Endodermal cell (in vitro differentiated cells): ENCODE measurements at places on chromosomes 6 and 20. TPM values are rescaled to one million over a fixed set of nuclear protein-coding genes. Genes with fewer than 3 reads are reported as not detected.

GRCh38 chr6:32529697-32530430, at the start of gene HLA-DRB5:
Gene HLA-DRB5 (minus strand): TSS chr6:32530287. CDS start chr6:32530224, 63 bp downstream.
- no peak within 1 kb of the TSS for H3K27ac ChIP-seq
- H3K4me1 ChIP-seq = no peaks in the 10 kb centered on the region
- DNase-seq = no peak
- no peaks in the 10 kb centered on the region for H3K36me3 ChIP-seq
- H3K4me3 ChIP-seq = no peak within 1 kb of the TSS
- H3K27me3 ChIP-seq = peaks cover 2% of the 10 kb centered on the region

DNA sequence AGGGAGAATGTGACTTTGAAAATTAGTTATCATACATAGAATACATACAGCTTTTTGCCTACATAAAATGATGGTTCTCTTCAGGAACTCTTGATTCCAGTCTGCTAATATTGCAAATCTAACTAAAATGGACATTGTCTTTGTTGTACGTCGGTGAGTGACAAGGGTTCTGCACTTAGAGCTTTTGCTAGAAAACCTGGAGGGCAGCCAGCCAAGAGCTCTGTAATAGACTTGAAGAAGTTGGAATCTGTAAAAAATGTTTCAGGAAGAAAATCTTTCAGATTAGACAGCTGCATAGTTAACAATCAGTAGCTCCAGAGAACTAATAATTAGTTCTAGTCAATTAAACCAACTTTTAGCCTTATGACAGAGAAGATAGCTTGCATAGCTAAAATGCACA, 138.3 kb downstream of the FLRT3 start:
- H3K27me3 ChIP-seq = no peaks in the 10 kb centered on the region
- H3K36me3 ChIP-seq = no peaks in the 10 kb centered on the region
- peak overlapping the region; percentile 30 for H3K27ac ChIP-seq
- H3K4me3 ChIP-seq = no peak overlapping the region
- DNase-seq = no peak

- H3K27ac ChIP-seq = no peak overlapping the region
- H3K4me3 ChIP-seq = no peak overlapping the region
Observed at GRCh38 chr6:36969240-36969691, 14.7 kb downstream of the PI16 start.

- DNase-seq = no peak
- H3K4me3 ChIP-seq = no peak overlapping the region
- H3K36me3 ChIP-seq = no peaks in the 10 kb centered on the region
- no peaks in the 10 kb centered on the region for H3K27me3 ChIP-seq
- no peak overlapping the region for H3K27ac ChIP-seq
Observed at GRCh38 chr6:94272327-94272726, 853.0 kb upstream of the EPHA7 start.

DNA sequence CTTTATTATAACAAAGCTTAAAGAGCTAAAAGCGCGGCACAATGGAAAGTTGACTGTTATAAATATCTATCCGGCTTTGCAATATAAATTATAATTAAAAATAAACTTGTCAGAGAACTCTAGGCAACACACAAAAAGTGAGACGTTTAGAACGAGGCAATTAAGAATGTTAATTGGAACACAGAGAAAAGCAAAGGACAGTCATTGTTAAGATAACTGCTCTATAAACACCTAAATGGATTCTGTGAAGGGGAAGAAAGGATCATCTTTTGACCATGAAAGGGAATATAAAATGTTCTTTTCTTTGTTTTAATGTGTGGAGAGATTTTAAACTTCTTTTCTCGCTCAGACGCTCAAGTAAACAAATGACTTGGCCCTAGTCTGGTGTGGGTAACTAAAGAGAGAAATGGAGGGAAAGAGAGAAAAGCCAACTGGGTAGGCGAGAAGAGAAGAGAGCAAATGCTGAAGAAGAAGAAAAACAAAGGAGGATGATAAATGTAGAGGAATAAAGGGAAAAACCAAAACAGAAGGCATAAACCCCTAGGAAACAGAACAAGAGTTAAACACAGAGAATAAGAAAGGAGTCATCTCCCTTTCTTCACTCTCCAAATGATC, 9.3 kb upstream of the SALL4 start:
- H3K36me3 ChIP-seq = no peaks in the 10 kb centered on the region
- no peak for DNase-seq
- no peak overlapping the region for H3K27ac ChIP-seq

GRCh38 chr20:62400021-62400420, 7.1 kb downstream of the CABLES2 start:
- H3K27ac ChIP-seq = no peak overlapping the region
- no peaks in the 10 kb centered on the region for H3K4me1 ChIP-seq
- H3K4me3 ChIP-seq = no peak overlapping the region
- no peaks in the 10 kb centered on the region for H3K36me3 ChIP-seq
- no peaks in the 10 kb centered on the region for H3K27me3 ChIP-seq

The HLA-DQB2 gene
- total RNA-seq = 0.32 to 0.40 TPM in 2 of 3 replicates, not detected in the other

The UBE2C gene
- total RNA-seq = 127 to 245 TPM (median 216 TPM) in 3 replicates

The PMEPA1 gene
- total RNA-seq = 18.8 to 85.2 TPM (median 21.8 TPM) in 3 replicates

The MYB gene
- total RNA-seq = 1.5 to 5.4 TPM (median 5.2 TPM) in 3 replicates
